ENCODE measurements at places on chromosomes 2 and 18.

GRCh38 chr2:328761-329160, 40.9 kb upstream of the ALKAL2 start:
- DNase-seq: no peak

- no peak for DNase-seq
Observed at GRCh38 chr18:37955201-37955600, 389.6 kb upstream of the CELF4 start.

DNA sequence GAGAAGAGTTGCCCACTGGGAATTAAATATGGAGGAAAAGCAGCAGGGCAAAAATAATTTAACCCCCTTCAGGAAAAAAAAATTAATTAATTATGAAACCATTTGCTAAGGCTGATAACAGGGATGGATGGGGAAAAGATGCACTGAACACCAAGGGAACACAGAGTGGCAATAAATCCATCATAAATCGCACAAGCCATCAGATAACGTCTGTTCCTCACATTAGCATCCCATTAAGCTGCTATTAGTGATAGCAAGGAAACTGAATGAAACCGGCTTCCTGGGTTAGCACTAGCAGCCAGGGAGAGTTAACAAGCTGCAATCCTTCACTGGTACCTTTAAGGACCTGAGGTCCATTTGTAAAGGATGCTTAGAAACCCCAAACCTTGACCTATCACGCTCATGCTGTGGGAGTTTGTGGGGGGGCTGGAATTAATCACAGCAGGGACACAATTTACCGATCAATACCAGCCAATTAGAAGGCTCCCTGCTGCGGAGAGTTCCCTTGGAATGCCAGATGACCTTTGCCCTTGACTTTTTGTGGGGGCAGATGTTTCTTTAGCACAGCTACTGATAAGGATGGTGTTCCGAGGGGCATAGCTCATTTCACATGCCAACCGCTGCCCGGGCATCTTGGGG, 175.5 kb upstream of the KLF7 start:
- no peak for DNase-seq

DNA sequence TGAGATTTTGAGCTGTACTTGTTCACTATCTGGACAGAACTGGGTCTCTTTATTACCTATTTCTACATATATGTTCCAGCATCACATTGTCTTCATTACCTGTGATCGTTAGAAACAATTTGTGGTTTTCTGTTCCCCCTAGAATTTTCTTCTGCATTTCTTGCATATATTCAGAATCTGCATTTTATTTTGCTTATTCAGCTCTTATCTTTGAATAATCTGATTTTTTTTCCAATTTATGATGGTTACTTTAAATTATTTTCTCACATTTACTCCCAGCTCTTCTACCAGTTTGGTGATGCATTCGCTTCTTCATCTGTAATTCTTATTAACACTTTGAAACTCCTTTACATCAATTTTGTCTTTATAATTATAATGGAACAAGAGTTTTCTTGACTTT, 55.1 kb downstream of the LYPD6B start:
- no peak for DNase-seq

DNA sequence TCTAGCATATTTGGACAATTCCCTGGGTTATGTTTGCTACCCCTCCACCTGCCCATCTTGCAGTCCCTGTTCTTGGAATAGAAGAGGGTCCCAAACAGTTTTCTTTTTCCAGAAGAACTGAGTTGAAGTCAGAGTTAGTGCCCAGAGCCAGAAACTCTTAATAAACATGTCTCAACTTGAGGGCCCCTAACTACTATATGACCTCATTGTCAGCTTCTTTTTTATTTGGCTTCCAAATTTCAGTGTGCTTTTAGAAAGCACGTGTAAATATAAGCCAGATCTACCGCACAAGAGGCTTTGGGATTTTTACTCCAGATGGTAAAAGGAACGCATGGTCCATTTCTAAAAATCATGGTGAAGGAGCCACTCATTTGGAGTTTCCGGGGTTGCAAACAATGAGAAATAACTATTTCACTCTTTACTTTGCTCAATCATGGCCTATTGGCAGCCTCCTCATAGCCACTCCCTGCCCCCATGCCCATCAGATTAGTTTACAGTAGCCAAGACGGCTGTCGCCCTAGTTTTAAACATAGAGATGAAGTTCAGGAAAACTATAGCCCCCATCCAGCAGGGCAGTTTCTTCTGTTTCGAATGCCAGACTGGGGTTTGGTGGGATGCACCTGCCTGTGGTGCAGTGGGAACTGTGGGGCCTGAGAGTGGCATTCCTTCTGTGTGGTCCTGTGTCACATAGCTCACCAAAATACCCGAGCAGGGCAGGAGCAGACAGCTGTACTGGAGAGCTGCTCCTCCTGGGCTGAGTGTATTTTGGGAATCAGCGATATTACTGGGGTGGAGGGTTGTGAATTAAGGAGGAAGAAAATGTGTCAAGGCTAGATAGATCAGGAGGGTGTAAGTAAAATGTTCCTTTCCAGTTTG, 1.7 kb downstream of the MAPRE3 start:
- no peak for DNase-seq

DNA sequence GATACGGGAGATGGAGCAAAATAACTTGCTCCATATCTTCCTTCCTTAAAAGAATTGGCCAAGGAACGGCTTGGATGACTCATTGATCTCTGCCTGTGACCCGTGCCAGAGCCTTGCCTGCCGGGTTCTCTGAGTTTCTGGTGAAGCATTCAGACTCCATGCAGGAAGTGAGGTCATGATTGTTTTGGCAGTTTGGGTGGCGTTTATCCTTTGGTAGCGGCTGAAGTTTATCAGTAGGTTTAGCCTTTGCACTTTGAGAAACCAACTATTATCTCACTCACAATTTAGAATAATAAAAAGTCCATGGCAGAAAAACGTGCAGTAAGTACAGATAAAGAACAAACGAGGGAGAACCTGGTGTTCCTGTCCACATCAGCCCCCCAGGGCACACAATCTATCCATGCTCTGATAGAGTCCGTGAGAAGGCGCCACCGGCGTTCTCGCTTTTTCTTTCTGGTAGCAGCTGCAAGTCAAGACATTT, 15.0 kb upstream of the CTAGE1 start:
- peak; percentile 90 for DNase-seq

DNA sequence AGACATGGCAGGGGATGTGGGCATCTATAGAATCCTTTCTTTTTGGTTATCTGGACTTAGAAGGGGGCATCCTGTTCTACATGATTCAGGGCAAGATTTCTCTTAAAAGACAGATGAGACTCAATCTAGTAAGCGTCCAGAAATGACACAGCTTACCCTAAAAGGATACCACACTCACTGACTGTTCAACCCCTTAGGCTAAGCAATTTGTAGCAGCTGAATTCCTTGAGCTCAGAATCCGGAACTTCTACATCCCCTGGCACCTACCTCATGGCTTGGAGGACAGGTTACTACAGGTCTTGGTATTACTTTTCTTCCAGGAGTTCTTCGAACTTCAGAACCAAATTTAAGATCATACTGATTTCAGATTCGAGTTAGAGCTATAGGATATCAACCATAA, 138.4 kb downstream of the LAMA3 start:
- no peak for DNase-seq

DNA sequence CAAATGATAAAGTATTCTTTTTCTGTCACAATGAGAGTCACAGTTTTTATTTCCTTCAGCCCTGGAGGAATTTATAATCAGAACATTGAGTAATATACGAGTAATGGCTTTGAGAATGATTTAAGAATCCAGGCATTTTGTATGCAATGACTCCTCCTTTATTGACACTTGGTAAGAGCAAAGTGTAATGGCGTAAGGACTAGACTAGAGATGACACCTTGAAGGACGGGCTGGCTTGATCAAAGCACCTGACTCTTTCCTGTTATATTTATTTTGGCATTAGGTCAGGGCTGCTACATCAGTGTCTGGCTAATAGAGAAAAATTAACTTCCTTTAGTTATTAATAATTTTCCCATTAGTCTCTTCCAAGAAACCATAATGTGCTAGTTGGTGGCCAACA, 482.4 kb upstream of the GCFC2 start:
- no peak for DNase-seq

DNA sequence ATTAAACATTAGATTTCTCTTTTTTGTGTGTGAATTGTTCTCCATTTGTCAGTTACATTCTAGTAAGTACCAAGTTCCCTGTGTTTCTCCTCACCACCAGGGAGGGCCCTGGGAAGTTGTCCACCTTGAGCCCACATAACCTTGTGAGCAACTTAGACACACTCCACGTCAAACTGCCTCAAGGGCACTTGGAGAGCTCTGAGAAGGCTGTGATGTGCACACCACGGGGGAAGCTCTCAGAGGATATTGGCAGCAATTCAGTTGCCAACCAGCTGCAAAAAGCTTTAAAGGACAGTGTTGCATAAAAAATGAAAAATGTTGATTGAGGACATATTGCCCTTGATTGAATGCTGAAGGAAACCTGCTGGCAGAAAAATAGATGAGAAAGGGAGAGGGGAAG, 743.6 kb downstream of the RNF144A start:
- no peak for DNase-seq

DNA sequence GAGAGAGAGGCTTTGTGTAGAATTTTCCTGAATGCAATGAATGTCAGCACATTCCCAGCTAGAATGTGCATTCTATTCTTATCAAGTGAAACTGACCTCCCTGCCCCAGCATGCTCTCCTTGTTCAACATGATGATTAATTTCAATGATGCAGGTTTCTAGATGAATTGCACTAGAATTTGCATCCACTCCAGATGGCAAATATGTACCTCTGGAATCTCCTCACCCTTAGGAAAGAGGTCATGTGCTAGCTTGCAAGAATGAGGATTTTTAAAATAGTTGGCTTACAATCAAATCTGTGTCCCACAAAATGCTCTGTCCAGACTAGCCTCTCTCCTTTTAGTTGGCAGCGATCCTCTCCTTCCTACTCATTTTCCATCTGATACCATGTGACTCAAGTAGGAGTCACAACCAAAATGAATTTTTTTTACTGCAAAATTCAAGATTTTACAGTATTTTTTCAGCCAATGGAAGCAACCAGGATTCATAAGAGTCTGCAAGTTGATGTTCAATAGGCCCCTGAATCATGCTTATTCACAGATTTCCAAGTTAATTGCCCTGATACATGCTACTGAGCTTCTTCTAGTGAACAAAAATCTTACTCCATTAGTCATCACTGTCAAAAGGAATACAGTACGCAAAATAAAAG, 21.0 kb upstream of the STAT4 start:
- DNase-seq: peak; percentile 100

- no peak for DNase-seq
Observed at GRCh38 chr2:160222546-160223283, 22.6 kb upstream of the ITGB6 start.

DNA sequence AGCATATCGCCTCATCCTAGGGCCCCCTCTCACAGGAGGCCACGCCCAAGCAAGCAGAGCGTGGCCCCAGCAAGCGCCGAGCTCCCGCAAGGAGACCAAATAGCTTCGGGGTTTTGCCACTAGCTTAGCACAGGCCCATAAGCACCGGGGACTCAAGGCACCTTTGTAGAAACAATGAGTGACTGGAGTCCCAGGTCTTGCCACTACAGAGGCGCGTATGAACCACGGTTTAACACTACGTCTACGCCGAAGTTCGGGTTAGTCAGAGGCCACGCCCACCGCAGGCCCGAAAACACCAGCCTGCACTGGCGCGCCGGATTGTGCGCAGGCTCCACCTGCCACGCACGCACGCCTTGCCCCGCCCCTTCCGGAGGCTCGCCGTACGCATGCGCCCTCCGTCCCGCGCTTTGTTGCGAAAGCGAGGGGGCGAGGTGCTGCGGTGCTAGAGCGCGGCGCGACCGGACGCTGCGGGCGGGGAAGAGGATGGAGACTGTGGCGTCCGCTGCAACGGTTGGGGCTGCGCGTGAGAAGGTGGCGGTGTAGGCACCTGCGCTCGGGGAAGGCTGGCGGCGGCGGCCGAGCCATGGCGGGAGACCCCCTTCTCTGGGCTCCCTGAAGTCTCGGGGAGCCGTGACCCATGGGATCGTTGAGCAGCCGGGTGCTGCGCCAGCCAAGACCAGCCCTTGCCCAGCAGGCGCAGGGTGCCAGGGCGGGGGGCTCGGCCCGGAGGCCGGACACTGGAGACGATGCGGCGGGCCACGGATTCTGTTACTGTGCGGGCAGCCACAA, at the start of gene GMCL1:
Gene GMCL1, plus strand, starts transcription at position 405 of the 789 bp plus-strand sequence. Its CDS starts 233 bp downstream, at position 638.
- DNase-seq: peak; percentile 95

DNA sequence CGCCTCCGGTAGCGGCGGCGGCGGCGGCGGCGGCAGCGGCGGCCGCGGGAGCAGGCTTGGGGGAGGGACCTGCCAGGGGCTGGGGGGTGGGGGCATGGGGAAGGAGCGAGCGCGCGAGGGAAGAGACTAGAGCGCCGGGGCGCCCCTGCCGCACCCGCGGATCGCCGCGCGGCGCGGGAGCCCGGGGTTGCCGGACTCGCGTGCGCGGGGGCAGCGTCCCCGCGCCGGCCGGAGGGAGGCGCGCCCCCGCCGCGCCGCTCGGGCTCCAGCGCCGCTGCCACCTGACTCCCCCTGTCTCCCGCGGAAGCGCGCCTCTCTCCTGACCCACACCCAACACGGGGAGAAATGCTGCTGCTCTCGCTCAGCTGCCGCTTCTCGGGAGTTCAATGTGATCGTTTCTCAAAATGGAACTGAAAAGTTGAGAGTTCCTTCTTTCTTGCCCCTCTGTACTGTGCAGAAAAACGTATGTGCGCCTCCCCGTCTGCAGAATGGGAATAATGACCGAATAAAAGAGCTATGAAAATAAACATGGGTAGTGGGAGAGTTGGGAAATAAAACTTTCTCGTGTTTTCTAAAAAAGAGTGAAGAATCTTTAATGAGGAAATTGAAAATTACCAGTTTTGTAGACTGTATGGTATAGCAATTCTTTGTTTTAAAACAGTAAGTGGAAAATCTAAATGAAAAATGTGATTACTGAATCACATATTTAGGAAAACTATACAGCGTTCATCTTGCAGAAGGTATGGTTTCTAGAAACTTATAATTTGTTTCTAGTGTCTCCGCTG, 455 bp upstream of the TLK1 start:
- peak; percentile 47 for DNase-seq

- no peak for DNase-seq
Observed at GRCh38 chr18:12049978-12050811, 43.4 kb upstream of the ANKRD62 start.

DNA sequence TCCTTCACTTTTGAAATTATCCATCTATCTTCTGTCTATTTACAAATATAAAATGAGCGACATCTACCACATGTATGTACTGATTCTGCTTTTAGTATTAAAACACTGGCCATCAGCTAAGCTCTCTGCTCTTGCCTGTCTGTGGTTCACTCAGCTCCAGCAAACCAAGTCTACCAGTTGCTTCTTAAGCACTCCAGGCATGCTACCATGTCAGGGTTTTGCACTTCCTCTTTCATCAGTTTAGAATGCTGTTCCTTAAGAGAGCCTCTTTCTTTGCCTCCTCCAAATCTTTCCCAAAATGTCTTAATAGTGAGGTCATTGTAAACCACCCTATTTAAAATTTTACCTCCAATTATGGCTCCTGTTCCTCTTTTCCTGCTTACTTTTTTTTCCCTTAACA, 59.5 kb downstream of the SCN3A start:
- no peak for DNase-seq

- DNase-seq: no peak
Observed at GRCh38 chr2:235922839-235923238, 245.3 kb downstream of the GBX2 start.

GRCh38 chr2:62464221-62465007, 41.6 kb downstream of the TMEM17 start:
- DNase-seq: no peak

GRCh38 chr2:161077367-161078210, 82.6 kb upstream of the TANK start:
- DNase-seq: no peak

GRCh38 chr2:45011621-45012602, 2.7 kb upstream of the SIX2 start:
- no peak for DNase-seq

GRCh38 chr2:2270808-2271415, 60.2 kb downstream of the MYT1L start:
- DNase-seq: no peak

- no peak for DNase-seq
Observed at GRCh38 chr2:54604871-54605270, 118.6 kb upstream of the EML6 start.
